ENCODE measurements at places on chromosomes 7 and 10.

GRCh38 chr7:15481132-15481531 is 80.7 kb downstream of the AGMO start:
- ATAC-seq = no peak

- no peak for ATAC-seq
Measured at GRCh38 chr7:129266181-129266580, 41.4 kb downstream of the AHCYL2 start.

- ATAC-seq = peak; percentile 83
Measured at GRCh38 chr7:584122-584465, 64.4 kb upstream of the PDGFA start.

GRCh38 chr7:155066417-155066950 is 3.6 kb upstream of the HTR5A start:
- no peak for ATAC-seq

GRCh38 chr7:99008181-99008631 is 129.9 kb downstream of the TRRAP start:
- no peak for ATAC-seq

DNA sequence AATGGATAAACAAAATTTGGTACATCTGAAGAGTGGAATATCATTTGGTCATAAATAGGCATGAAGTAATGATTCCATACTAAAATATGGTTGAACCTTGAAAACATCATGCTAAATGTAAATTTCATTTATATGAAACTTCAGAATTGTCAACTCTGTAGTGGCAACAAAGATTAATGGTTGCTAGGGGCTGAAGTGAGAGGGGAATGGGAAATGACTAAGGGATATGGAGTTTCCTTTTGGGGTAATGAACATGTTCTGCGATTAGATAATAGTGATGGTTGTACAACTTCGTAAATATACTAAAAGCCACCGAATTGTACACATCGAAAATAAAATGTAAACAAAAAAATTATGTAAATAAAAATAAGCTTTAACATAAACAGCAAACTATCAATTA is 384.1 kb upstream of the STEAP1 start:
- no peak for ATAC-seq

DNA sequence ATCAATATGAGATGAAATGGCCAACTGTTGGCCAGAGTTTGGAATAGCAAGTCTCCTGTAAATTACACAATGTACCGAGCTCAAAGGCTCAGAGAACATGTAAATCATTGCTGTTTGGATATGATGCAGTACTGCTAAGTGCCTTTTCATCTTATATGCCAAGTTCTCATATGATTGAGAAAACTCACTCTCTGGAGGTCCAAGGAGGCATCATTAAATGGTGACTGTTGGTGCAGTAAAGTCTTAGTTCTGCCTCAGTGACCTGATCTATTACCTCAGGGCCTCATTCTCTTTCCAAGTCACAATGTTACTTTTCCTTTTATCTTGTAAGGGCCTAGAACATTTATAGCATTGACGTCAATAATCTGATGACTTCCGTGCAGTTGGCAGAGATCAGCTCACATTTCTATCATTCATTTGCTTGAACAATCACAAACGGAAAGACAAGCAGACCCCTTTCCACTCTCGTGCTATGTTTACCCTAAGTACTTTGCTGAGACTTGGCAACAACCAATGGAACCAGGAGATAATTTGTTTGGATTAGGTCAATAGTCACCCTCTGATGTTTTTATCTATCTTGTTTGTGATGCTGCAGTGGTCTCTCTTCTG is 32.6 kb upstream of the PDK4 start:
- no peak for ATAC-seq

GRCh38 chr10:131690805-131691239 is 210.0 kb upstream of the PPP2R2D start:
- no peak for ATAC-seq

- ATAC-seq = no peak
Measured at GRCh38 chr7:23968791-23969190, 258.8 kb downstream of the STK31 start.

DNA sequence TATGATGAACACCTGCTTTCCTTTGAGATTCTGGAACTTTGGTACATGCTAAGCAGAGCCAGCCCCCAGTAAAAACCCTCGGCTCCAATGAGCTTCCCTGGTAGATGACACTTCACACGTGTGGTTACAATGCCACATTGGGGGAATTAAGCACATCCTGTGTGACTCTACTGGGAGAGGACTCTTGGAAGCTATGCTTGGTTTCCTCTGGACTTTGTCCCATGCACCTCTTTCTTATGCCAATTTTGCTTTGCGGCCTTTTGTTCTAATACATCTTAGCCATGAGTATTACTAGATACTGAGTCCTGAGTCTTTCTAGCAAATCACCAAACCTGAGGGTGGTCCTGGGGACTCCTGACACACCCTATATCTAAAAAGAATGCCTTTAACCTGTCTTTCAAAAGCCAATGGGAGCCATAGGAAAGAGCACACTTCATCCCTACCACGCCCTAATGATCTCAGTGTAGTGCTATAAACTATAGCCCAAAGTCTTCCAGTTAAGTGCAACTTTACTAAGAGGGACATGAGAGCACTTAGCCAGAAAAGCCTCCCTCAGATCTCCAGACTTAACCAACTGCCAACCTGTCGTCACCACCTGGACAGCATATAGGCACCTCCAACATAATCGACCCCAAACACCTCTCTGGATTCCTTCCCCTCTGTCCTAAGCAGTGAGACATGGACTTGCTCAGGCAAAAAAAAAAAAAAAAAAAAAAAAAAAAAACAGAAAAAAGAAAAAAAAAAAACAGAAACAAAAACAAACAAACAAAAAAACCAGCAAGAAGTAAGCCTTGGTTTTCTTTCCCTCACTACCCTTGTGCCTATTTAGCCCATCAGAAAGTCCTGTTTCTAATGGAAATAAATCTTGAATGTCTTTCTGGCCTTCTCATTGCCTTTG is 37.4 kb downstream of the CCDC6 start:
- no peak for ATAC-seq

- ATAC-seq = no peak
Measured at GRCh38 chr7:143325240-143325639, 9.3 kb downstream of the CLCN1 start.

- no peak for ATAC-seq
Measured at GRCh38 chr10:96047004-96047649, 3.7 kb downstream of the CCNJ start.

DNA sequence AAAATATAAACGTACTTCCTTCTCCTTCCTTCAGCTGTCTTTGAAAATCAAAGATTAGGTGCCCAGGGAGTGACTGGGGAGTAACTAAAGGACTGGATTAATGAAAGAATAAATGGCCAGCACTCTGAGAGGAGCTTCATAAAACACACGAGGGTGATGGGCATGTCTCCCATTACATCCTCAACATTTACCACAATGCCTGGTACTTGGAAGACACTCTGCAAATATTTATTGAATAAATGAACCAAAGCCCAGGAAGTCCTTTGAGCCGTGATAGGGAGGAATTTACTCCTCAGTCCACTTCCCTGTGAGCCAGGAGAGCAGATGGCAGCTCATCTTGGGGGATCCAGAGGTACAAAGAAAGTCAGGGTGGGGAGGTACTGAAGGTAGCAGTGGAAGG is 96.3 kb downstream of the RAB11FIP2 start:
- no peak for ATAC-seq

GRCh38 chr10:64444163-64444562 is 923.0 kb downstream of the REEP3 start:
- ATAC-seq = no peak

DNA sequence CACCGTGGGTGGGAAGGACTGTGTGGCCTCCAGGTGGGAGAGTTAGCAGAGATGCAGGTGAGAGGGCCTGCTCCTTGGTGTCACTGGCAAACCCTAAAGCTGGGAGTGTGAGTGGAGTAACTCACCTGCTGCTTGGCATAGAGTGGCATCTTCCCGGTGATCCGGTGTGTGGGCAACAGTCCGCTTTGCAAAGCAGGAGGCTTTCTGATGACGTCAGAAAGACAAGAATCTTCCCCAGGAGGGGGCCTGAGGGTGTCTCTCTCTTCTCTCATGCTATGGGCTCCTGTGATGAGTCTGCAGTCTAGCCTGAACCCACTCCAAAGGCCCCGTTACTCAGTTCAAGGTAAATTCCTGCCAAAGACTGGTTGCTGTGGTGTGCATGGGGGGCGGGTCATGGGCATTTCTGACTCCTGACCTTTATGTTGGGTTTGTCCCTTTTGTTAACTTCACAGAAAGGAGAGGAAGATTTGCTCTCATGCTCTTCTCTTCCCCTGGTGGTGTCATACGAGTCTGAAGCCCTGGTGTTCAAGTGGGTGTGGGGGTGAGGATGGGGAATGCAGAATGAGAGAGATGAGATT is 187.9 kb downstream of the GATA3 start:
- peak; percentile 85 for ATAC-seq

GRCh38 chr7:106484562-106484961 is 176.4 kb downstream of the CCDC71L start:
- peak; percentile 18 for ATAC-seq

DNA sequence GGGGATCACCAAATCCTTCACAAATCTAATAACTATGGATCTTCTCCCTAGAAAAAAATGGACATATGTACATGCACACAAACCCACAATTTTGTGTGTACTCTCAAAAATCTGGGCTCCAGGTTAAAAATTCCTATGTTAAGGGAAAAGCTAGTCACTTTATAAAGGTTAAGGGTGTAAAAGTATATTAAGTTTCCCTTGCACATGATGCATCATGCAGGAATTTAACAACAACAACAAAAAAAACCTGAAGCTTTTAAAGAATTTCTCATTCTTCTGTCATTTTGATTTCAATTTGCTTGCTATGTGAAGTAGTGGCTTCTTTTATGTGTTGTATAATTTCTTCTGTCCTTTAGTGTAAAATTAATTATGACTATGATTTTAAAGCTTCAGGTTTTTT is 123.7 kb downstream of the CNOT4 start:
- ATAC-seq = no peak

GRCh38 chr10:3195726-3196125 is 23.1 kb upstream of the PITRM1 start:
- ATAC-seq = no peak

DNA sequence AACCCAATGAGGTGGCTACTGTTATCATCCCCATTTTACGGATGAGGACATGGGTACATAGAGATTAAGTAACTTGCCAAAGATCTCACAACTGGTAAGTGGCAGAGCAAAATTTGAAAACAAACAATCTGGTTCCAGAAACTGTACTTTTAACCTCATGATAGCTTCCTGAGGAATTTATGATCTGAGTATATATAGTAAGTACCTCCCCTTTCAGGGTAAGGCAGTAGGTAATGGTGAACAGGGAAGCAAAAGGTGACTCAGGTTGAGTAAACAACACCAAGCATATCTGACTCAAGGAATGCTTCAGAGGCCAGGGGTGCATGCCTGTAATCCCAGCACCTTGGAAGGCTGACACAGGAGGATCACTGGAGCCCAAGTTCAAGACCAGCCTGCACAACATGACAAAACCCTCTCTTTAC is 21.1 kb downstream of the KLLN start:
- no peak for ATAC-seq

DNA sequence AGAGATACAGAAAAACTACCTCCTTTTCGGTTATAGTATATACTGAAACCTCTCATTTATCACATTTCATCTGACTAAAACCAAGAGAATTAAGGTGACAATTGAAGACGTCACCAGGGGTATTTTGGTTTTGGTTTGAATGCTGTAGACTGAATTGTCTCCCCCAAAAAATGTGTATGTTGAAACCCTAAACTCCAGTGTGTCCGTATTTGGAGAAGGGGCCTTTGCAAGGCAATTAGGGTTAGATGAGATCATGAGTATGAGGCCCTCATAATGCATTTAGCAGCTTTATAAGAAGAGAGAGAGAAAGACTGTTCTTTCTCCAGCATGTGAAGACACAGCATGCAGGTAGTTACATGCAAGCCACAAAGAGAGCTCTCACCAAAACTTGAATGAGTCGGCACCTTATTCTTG is 59.5 kb downstream of the CACNA2D1 start:
- ATAC-seq = no peak

- ATAC-seq = no peak
Measured at GRCh38 chr10:69446650-69447151, 4.6 kb upstream of the TSPAN15 start.

DNA sequence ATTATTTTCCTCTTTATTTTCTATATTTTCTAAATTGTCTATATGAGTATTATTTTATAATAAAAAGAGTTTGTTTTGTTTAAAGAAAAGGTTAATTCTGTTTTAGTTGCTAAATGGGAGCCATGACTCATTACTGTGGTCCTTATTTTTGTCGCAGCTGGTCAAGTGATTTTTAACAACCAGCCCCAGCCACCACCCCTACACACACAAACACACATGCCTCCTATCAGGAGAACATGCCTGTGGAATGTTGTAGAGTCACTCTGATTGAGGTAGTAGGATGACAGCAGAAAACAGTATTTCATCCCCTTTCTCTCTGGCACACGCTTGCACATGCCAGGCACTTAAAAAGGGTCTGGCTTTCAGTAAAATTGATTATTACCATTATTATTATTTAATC is 68.6 kb upstream of the GDF10 start:
- ATAC-seq = no peak

DNA sequence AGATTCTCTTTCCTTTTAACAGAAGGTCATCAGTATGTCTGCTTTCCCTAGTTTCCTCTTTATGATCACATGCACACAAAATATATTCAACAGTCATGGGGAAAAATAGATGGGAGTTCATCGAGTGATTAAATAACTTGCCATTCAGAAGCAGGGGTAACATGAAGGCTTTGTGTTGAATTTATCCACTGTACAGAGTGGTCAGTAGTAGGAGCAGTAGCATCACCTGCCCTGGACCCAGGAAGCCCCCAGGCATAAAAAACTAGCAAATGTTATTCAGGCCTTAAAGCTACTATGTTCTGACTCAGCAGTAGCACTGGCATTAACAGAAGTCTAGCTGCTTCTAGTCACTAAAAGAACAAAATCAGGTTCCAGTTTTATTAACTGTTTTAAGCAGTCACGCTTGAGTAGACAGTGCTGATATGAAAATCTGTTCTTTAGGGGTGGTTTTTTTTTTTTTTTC is 31.4 kb upstream of the FAM133B start:
- peak; percentile 22 for ATAC-seq

GRCh38 chr10:108496106-108496505 is 1331.6 kb upstream of the SORCS1 start:
- no peak for ATAC-seq

DNA sequence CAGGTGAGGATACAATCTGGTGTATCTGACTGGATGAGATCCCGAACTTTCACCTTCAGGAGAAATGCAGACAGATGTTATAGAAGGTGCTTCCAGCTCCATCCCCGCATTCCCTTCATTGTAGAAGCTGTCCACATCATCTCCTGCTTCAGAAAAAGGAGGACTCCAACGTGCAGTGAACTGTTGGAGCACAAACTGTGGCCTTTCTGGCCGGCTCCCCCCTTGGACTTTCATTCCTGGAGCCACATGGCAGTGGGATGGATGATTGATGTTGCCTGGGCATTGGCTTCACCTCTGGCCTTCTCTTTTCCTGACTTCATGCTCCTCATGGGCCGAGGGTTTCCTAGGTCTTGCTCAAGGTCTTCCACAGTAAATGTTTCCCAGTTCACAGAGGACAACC is 29.6 kb upstream of the ZNF273 start:
- no peak for ATAC-seq

DNA sequence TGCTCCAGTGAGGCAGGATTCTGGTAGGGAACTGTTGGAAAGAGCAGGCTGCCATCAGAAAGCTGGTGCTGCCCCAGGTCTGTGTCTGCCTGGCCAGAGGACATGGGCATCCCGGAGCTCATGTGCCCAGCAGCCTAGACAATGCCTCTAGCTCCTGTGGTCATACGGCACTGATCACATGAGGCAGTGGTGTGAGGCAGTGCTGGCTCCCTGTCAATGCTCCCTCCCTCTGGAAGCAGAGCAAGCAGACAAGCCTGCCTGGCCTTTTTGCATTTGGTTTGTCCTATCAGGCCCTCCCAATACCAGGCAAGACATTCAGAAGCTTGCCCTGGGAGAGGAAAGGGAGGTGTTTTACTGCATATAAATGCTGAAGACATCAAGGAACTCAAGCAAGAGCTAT is 19.5 kb upstream of the MMP21 start:
- ATAC-seq = no peak

All from activated CD4-positive, CD25-positive, alpha-beta regulatory T cell treated with anti-CD3 and anti-CD28 coated beads, Interleukin-2, amount 50 U/mL, for 24 hours (primary cell).